ENCODE measurements at places on chromosomes 2 and 18.

GRCh38 chr2:51153236-51153635 lies 121.3 kb upstream of the NRXN1 start:
- no peak for DNase-seq

DNA sequence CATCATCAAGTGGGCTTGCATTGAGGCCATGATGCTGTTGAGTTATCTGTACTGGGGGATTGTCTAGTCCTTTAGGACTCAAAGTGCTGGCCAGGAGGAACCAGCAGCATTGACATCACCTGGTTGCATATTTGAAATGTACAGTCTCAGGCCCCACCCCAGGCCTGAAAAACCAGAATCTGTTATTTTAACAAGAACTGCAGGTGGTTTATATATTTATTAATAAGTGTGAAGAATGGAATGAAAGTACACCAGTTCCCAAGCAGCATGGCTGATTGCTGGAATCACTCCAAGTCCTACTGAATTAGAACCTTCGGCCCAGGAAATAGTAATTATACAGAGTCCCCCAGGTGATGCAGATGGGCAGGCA lies 2.8 kb downstream of the IL1F10 start:
- no peak for DNase-seq

- DNase-seq = no peak
Observed at GRCh38 chr18:73245345-73245744, 377.6 kb upstream of the NETO1 start.

DNA sequence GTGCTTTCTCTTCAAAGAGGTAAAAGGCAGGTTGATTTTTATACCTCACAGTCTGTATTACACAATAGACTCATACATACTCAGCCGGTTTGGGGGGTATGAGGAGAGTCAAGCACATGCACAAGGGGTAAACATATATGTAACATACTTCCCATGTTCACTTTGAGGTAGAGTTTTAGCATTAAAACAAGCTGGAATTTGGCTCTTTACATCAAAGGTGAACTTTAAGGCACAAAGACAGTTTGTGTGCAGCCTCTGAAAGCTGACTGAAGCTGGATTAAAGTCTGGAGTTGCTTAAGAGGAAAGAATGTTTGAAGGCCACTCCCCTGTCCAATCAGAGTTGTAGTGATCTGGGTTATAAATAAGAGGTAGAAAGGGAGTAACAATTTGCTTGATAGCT lies 282.0 kb downstream of the DPP10 start:
- DNase-seq = no peak

- no peak for DNase-seq
Observed at GRCh38 chr2:18559531-18560030, 872 bp downstream of the RDH14 start.

GRCh38 chr2:221235941-221236340 lies 336.2 kb downstream of the EPHA4 start:
- DNase-seq = peak; percentile 22

DNA sequence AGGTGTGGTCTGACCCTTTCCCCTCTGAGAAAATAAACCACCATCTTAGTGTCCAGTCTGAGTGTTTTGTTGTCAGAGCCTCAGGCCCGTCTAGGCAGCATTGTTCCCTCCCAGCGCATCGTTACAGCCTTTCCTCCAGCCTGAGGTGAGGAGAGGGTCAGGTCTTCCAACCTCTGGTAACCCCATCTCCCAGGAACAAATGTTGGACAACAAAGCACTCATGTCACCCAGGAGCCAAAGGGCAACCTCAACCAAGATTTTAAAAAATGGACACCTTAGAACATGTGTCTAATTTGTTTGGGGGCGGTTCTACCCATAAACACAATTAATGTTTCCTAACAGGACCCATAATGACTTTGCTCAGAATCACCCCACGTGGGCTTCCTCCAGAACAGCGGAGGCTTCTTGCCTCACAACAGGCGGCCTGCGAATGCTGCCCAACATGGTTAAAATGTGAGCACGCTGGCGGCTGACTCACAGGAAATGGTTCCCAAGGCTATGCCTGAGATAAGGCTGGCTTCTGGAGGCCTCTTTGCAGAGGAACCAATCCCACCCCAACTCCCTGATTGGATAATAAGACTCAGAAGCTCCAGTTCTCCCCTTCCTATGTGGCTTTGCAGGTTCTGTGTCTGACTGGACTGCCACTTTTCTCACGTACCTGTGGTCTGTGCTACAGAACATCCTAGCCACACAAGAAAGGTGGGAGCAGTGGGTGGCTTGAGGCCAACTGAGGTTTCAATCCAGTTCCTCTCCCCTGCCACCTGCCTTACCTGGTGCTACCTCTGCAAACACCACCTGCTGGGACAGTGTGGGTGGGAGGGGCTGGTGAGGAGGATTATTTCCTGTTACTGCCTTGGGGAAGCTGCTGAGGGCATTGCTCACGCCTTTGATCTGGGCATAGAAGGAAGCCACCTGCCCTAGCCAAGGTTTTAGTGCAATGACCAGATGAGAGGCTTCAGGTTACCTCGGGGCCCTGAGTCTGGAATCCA lies 108.8 kb downstream of the B3GNT2 start:
- DNase-seq = no peak

DNA sequence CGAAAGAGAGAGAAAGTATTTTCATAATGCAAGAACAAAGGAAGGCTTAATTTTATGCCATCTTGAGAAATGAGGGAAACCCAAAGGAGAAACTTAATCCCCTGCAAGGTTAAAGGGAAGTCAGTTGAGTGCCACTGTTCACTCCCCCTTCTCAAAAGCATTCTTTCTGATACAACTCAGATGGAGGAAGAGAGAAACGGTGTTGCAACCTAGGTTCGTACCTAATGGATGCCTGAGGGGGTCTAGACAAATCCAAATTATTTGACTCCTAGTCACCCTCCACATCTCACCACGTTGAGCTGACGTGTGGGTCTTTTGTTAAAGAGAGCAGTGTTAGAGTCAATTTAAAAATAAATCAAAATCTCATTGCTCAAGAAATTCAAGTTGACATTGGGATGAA lies 52.6 kb upstream of the UNC80 start:
- no peak for DNase-seq

GRCh38 chr2:130864830-130865800 lies 28.4 kb downstream of the ARHGEF4 start:
- DNase-seq = peak; percentile 55

- DNase-seq = peak; percentile 74
Observed at GRCh38 chr18:12410081-12410481, 2.4 kb downstream of the PRELID3A start.

- DNase-seq = peak; percentile 84
Observed at GRCh38 chr2:42848265-42848664, 55.9 kb upstream of the HAAO start.

DNA sequence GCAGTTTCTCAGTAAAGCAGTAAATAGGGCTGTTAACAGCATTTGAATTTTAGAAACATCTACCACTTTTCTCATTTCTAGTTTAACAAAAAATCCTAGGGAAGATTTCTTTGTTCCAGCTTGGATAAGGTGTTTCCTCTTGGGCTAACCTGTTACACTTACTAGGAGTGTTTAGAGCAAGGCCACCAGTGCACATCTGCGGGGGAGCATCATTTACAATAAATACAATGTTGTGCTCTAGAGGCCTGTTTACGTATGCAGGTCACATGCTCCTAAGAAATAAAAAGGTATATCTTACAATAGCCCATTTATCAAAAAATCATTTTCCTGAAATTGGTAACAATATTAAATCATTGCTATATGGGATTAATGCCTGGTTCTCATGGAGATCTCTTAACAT lies 8.1 kb downstream of the ZNF638 start:
- no peak for DNase-seq

DNA sequence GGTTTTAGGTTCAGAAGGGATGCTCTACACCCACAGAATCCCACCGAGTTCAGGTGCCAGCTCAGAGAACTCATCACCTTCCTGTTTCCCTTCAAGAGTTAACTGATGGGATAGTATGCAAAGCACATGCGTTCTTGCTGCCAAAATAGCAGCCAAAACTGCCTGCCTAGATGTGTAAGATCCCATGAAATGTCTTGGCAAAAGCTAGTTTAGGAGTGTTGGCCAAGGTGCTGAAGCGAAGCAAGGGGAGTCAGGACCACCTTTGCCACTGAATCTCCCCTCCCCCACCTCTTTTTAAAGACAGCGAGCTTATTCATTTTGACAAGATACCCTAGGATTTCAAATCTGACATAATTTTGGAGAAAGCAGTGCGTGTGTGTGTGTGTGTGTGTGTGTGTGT lies 2.1 kb downstream of the DOCK10 start:
- DNase-seq = peak; percentile 35

GRCh38 chr2:183019718-183020442 lies 18.4 kb downstream of the NCKAP1 start:
- DNase-seq = no peak

DNA sequence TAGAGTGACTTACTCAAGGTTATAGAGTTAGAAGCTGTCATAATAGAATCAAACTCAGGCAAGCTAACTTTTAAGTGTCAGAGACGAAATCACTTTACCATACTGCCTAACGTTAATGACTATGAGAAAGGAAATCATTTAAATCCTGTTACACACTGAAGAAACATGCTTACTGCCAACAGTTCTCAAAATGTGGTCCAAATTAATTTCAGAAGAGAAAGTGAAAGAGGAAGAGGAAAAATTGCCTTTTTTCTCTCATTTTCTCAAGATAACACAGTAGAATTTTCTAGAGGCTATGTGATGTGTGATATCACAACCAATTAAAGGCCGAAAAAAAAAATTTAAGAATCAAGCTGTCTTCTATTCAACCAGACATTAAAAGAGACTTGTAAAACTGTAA lies 1362.7 kb upstream of the CHAC2 start:
- DNase-seq = peak; percentile 20

DNA sequence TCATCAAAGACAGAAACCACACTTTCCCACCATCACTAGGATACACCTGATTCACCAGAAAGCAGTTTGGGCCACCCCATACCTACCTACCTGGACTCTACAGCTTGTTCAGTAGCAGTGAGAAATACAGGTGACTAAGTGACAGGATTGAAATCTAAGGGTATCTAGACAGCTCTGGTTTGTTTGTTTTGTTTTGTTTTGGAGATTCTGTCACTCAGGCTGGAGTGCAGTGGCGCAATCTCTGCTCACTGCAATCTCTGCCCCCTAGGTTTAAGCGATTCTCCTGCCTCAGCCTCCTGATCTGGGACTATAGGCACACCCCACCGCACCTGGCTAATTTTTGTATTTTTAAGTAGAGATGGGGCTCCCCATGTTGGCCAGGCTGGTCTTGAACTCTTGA lies 3.1 kb downstream of the TTC21B start:
- DNase-seq = no peak

- no peak for DNase-seq
Observed at GRCh38 chr2:39492095-39492590, 55.1 kb upstream of the MAP4K3 start.

DNA sequence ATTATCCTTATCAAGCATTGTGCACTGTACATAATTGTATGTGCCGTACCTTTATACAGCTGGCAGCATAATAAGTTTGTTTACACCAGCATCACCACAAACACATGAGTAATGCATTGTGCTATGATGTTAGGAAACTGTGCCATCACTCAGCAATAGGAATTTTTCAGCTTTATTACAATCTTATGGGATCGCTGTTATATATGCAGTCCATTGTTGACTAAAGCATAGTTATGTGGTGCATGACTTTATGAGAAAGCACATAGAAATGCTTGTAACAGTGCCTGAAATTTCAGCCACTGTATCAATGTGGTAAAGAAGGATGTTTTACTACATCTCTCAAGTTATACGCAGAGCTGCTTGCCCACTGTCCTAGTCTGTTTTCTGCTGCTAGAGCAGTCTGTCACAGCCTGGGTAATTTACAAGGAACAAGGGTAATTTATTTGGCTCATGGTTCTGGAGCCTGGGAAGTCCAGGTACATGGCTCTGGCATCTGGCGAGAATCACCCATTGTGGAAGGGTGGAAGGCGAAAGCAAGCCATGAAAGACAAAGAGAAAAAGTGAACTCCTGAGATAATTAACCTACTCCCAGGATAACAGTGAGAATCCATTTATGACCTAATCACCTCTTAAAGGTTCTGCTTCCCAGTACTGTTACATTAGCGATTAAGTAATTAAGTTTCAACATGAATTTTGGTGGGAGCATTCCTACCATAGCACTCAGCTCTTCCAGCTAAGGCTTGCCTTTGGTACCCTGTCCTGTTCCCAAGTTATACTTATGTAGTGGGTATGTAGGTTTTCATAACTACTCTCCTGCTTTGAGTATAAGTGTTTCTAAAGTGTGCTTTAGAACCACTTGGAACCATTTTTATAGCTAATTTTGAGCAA lies 4.6 kb downstream of the MAP3K20 start:
- no peak for DNase-seq

- DNase-seq = no peak
Observed at GRCh38 chr2:10876394-10876793, 35.3 kb upstream of the KCNF1 start.

GRCh38 chr2:207854484-207855440 lies 85.1 kb upstream of the FZD5 start:
- no peak for DNase-seq

- DNase-seq = no peak
Observed at GRCh38 chr2:215764441-215765048, 248.8 kb downstream of the MREG start.

- no peak for DNase-seq
Observed at GRCh38 chr2:30786923-30787685, 20.1 kb downstream of the CAPN13 start.

- peak; percentile 15 for DNase-seq
Observed at GRCh38 chr2:165274698-165275097, 35.5 kb downstream of the SCN2A start.

GRCh38 chr2:182444170-182444569 lies 17.3 kb upstream of the PDE1A start:
- DNase-seq = no peak

- peak; percentile 69 for DNase-seq
Observed at GRCh38 chr2:118310681-118311429, 222.6 kb downstream of the INSIG2 start.

DNA sequence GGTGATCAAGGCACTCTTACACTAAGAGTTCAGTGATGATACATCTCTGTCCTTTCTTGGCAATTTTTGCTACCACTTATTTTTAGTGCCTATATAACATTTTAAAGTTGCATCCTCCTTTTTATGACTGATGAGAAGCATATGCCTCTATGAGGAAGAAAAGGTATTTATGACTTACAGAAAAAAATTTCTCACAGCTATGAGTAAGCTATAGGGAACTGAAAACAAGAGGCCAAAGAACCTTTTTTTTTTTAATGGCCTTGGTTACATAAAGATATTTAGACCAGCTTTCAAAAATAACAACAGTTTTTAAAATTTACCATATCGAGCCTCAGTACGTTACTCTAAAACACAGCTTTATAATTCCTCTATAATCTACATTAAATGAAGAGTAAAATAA lies 21.3 kb downstream of the MBD5 start:
- DNase-seq = no peak

DNA sequence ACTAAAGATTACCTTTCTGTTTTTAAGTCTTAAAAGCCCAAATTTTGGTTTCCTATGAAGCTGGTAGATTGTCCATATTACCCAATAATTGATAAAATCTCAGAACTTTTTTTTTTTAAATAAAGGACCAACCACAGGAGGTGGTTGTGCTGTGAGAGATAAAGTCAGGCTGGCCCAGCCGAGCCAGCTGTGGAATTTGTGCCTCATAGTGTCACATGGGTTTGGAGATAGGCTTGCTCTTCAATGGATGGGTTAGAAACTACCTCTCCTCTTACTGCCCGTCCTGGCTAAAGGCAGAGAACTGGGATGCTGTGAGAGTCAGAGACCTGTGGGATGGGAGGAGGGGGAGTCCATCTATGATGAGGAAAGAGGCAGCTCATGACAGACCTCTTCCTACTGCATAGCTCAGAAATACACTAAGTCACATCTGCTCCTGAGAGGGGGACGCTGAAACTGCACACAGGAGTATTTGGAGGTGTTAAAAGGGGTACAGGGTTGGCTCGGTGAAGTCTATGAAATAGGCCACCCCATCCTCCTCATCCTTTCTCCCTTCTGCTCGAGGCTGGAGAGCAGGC lies 99.7 kb upstream of the MGAT4A start:
- DNase-seq = no peak
